ENCODE measurements at places on chromosomes 7 and 10.

DNA sequence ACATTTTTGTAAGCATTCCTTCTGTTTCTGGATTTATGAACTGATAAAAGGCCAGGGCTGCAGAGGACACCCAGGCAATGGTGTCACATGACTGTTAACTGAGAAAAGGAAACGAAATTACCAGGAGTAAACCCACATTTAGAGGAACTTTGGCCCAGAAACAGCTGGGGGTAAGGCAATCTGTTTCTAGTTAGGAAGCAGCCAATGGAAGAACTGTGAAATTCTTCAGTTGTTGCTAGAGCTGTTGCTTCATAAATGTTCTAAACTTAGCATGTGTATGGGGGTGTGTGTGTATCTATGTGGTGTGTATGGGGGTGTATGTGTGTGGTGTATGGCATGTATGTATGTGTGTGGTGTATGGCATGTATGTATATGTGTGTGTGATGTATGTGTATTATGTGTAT lies 11.8 kb upstream of the PDCD4 start:
- no peak for DNase-seq

DNA sequence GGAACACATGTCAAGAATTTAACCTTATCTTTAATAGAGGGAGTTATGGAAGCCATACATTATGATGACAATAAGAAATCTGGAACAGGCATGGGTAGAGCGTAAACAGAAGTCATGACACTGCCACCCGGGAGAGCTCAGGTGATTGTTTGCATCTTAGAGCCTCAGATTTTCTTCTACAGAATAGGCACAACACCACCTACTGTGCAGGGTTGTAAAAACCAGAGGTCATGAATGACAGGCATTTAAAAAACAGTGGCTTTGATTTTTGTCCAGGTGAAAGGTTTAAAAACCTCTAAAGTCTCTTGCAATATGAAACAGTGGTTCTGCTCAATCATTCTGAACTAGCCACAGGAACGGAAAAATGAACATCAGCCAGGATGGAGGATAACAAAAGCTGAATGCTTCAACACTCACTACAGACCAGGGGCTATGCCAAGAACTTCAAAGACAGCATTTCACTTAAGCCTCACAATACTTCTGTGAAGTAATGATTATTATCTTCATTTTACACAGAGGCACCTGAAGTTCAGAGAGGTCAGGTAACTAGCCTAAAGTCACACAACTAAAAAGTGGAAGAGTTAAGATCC lies 123.8 kb downstream of the SLC25A13 start:
- DNase-seq = no peak

GRCh38 chr7:70068531-70068930 lies 470.3 kb downstream of the AUTS2 start:
- no peak for DNase-seq

GRCh38 chr10:72267819-72268399 lies 5.8 kb upstream of the DDIT4 start:
- no peak for DNase-seq

Data from NCI-H226 (cell line).